Ammon's horn (tissue), 1 donor: ENCODE measurements at places on chromosomes 11 and 22.
A peak's percentile ranks its signal among the peaks of the same experiment; 100 is the strongest.

DNA sequence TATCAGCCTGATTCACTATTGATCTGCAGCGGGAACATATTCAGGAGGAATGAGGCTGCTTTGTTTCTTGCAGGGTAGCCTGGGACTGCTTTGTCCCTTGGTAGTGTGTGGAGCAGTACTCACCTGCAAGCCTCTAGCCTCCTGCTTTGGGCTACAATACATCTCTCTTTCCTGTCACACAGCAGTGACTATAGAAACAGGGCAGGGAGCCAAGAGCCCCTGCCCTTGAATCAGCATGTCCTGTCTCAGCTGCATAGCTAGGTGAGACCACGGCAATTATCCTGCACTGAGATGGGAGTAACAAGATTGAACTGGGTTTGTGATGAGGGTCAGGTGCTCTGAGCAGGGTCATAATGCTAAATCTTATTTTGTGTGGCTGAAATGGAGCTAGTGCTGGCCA, 191.9 kb downstream of the NELL1 start:
- DNase-seq: no peak

GRCh38 chr11:113119074-113119473, 157.9 kb downstream of the NCAM1 start:
- no peak for DNase-seq

GRCh38 chr11:18720808-18721560, 5.0 kb downstream of the IGSF22 start:
- DNase-seq: peak; percentile 86

GRCh38 chr11:606245-606644, 9.5 kb downstream of the IRF7 start:
- no peak for DNase-seq

DNA sequence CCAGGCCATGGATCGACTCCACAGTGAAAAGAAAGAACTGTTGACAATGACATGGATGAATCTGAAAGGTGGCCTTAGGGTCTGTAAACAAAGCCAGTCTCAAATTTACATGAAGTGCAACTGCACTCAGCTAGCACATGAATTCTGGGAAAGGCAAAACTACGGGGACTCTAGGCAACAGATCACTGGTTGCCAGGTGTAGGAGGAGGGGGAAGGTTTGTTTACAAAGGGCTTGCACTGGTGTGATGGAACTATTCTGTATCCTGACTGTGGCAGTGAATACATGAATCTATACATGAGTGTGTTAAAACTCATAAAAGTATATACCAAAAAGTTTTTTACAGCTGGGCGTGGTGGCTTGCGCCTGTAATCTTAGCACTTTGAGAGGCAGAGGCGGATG, 27.3 kb downstream of the ALX4 start:
- DNase-seq: no peak

DNA sequence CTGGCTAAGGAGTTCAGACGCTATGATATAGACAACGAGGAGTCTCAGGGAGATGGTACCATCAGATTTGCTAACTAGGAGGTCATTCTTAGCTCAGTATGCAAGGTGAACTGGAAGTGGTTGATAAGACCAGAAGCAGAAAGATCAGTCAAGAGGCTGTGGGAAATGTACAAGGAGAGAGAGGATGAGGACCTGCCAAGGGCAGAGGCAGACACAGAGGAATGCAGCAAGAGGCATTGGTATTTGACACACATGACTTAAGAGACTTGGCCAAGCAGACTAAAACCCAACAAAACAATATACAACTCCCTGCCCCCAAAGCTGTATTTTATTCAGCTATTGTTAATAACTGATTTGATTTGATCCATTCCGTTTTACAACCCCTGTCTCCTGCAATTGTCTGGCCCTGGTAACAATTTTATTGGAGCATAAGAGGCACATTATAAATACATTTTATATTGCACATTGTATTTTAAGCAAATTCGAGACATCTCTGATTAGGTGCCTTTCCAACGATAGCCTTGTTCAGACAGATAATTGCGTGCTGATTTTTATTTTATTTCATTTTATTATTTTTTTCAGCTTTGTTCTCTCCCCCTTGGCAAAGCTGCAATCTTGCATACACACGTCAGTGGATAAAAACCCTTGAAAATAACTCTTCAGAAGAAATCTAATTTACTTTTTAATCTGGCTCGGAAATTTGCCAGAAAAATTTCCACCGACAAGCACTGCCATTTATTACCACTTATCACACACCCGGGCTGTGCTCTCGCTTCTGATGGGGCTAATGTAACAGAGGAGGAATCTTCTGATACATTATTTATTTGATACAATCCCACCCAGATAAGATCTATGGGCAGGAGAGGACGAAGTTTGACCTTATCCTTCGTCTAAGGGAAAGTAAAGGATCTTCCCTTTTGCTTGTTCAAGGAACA, 237.8 kb downstream of the NXPE2 start:
- no peak for DNase-seq

GRCh38 chr22:29630987-29631386, 27.6 kb downstream of the NF2 start:
- peak; percentile 43 for DNase-seq

DNA sequence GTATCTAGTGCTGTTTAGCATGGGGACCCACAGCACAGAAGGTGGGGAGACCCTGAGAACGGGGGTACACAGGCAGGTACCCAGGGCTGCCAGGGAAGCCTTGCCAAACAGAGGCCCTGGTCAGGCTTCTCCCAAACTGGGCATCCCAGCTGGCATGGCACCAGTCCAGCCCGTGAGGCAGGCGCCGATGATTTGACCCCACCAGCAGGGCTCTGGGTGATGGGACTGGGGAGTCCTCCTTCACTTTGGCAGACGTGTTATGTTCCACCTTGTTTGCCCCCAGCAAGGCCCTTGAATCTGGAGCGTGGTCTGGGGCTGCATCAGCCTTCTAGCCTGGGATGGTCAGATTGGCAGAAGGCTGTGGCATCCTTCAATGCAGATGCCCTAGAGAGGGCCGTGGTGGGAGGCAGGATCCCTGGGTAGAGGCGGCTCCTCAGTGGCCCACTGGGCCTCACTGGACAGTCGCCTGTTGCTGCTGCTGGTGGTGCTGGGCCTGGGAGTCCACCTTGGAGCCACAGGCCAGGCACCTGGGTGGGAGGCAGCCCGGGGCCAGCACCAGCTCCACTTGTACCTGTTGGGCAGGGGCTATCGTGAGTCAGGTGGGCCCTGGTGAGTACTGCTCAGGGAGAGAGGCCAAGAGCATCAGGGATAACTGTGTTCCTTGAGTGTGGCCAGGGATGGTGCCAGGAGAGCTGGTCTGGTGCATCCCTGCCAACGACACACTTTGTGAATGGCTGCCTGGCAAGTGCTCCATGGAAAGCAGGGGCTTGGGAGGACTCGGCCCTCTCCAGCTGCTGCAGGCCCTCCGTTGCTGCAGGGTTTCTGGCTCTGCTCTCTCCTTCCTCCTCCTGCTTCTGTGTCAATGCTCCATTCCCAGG, 3.3 kb downstream of the ADORA2A start:
- no peak for DNase-seq

DNA sequence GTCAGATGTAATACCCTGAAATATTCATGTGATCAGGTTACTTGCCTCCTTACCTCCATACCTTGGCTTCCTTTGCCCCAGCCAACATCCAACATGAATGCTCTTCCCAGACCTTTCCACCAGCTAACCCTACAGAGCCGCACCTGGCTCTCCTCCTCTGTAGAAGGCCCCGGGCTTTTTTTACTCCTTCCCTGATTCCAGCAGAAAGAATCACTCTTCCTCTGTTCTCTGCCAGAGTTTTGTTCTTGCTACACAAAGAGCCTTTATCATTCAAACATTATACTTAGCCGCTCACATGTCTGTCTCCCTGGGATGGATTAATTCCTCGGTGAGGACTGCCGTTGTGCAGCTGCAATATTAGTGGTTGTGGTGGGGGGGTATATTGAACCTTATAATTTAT, 116.8 kb upstream of the GRAMD1B start:
- no peak for DNase-seq

DNA sequence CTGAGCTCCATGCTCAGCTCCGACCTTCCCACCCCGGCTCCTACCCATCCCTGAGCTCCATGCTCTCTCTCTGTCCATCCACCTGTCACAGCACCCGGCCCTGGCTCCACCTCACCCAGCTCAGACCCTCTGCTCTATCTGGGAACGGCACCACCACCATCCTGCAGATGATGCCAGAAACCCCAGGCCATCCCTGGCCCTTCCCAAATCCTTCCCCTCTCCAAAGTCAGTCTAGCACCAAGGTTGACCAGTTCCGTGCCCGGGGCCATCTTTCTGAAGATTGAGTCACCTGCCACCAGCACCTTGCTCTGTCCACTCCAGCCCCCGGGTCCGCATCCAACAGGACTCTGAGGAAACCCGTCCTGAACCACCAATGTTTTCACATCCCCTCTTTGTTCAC, 969.6 kb downstream of the BRD1 start:
- DNase-seq: no peak

- peak; percentile 36 for DNase-seq
Measured at GRCh38 chr11:73218106-73218829, at the start of gene P2RY2. Gene P2RY2, plus strand, starts transcription at chr11:73218281. Its CDS starts 15,879 bp downstream, at chr11:73234160.

- DNase-seq: no peak
Measured at GRCh38 chr22:30720263-30720837, 25.7 kb downstream of the OSBP2 start.

DNA sequence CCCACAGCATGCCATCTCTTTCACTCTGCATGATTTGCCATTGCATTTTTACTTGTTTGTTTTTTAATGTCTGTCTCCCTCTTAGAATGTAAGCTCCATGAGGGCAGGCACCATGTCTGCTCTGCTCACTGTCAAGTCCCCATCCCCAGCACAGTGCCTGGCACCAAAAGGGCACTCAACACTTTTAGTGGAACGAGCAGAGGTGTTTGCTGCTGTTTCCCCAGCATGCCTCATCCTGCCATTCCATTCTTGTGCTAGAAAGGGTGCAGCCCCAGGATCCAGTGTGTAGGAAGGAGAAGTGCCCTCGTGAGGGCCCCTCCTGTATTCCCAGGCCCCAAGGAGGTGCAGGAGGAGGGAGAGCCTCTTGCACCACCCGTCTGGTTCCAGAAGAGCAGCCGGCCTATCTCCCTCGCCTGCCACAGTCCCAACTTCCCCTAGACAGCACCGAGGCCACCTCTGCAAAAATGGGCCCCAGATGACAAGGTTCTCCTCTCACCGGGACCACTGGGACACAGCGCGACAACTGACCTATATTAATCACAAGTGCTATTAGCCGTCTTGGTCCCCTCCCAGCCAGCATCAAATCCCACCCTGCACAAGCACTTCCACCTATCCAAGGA, 33.3 kb upstream of the CACNG2 start:
- DNase-seq: no peak

GRCh38 chr11:88779577-88779976, 286.2 kb downstream of the GRM5 start:
- DNase-seq: peak; percentile 60

DNA sequence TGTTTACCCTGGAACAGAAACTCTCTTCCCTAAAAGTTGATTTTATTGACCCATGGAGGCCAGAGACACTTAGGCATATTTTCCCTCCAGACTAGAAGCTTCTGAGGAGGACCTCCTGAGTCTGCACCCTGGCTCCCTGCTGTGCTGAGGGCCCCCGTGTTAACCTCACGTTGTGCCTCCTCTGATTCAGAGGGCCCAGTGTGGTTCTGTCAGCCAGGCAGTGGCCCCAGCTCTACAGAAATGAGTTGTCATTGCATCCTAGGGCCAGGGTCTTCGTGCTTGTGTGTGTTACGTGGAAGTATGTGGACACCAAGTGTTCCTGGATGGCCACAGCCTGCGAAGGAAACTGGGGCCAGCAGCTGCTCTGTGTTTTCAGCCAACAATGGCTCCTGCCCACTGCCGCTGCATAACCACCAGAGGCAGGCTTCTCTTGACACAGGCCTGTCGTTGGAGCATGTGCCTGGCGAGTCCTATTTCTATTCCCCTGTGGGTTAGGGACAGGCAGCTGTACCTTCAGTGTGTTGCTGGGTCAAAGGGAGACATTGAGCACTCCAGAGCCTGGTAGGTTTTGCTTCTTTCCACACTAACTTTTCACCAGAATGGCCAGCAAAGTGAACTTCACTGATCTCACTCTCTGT, 44.5 kb downstream of the MED15 start:
- DNase-seq: peak; percentile 66

- DNase-seq: no peak
Measured at GRCh38 chr11:69290806-69291205, 3.1 kb upstream of the MYEOV start.

GRCh38 chr11:121672630-121673487, 220.1 kb upstream of the SORL1-AS1 start:
- no peak for DNase-seq

DNA sequence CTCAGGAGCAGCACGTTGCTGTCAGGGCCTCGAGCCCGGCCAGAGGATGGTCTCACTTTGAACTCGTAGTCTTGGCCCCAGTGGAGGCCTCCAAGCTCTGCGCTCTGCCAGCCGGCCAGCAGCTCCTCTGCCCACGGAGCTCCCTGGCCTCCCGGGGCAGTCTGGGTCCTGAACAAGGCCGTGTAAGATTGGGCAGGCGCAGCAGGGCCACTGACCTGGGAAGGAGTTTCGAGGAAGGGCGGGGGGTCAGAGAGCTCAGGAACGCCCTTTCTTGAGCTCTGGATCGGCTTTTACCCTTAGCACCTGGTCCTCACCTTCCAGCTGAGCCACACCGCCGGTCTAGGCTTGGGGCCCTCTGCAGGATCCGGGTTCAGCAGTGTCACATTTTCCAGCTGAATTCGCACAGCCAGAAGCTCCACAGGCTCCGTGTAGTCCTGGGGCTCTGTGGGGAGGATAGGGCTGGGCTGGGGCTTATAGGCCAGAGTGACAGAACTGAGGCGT, 2.1 kb downstream of the ROBO4 start:
- no peak for DNase-seq

DNA sequence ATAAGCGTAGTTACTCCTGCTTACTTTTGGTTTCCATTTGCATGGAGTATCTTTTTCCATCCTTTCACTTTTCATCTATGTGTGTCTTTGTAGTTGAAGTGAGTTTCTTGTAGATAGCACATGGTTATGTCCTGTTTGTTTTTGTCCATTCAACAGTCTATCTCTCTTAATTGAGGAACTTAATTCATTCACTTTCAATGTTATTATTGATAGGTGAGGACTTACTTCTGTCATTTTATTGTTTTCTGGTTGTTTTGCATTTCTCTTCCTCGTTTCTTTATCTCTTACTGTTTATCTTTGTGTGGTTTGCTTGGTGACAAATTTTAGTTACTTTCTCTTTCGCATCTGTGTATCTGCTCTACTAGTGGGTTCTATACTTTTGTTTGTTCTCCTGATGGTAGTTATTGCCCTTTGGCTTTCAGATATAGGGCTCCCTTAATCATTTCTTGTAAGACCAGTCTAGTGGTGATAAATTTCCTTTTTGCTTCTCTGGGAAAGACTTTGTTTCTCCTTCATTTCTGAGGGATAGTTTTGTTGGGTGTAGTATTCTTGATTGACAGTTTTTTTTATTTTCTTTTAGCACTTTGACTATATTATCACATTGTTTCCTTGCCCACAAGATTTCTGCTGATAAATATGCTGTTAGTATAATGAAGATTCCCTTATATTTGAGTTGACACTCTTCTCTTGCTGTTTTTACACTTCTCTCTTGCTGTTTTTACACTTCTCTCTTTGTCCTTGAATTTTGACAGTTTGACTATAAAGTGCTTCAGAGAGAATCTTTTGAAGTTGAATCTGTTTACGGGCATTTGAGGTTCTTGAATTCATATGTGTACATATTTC, 9.0 kb upstream of the RAG1 start:
- no peak for DNase-seq

- no peak for DNase-seq
Measured at GRCh38 chr11:121574801-121575200, 122.0 kb upstream of the SORL1-AS1 start.
